ENCODE measurements at places on chromosomes 3 and 15. TPM values are rescaled to one million over a fixed set of nuclear protein-coding genes. Genes with fewer than 3 reads are reported as not detected.

GRCh38 chr15:44471885-44472455 is 44.5 kb downstream of the CTDSPL2 start:
- no peak for DNase-seq

DNA sequence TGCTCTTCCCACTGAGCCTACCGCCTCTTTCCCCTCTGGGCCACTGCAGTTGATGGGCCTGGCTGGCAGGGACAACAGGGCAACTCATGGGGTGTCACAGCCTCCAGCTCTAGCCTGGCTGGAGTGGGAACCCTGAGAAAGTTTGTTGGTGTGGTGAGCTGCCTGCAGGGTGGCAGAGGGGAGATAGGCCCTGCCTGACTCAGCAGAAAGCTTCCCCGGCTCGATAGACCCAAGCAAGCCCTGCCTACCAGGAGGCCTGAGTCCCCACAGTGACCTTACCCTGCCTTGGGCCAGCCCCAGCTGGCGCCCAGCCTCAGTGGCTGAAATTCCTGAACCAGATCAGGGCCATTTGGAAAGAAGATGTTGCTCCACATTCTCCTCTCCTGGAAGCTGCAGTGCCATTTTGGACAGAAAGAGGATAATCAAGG is 29.4 kb downstream of the ABTB1 start:
- DNase-seq: no peak

DNA sequence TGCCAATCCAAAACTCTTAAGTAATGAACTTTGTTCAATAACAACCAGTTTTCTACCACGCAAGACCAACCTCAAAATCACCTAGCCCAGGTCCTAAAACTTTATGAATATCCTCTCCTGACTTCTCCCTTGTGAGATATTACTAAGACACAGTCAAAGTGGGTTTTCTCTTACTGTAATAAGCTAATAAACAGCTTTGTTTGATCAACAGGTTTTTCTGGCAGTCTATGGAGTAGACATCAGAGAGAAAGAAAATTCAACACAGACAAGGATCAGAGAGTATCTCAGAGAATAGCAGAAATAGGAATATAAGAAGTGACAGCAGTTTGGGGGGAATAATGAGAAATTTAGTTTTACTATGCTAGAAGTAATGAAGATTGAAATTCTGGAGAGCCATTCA is 79.6 kb downstream of the NR2E3 start:
- no peak for DNase-seq

DNA sequence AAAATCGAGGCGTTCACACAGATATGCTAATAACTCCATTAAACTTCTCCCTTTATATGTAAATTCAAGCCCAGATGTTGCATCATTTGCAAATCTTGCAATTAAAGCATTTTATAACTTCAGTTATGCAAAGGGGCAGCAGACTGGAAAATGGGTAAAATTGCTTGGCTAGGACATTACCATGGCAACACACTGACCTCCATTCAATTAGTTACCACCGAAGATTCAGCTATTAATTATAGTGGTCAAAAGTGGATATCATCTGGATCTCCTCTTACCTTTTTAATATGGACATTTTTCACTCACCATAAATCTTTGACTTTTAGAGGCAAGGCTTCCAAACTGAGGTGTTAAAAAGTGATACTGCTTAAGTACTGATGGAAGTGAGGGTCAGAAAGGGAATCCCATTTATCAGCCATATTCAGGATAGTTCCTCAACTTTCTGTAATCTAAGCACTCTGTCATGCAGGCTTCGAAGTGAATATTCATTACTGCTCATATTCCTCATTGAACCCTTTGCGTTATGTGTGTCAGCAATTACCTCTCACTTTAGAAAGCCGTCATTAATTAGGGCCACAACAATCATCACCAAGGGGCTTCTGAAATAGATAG is 386.2 kb upstream of the ROBO2 start:
- DNase-seq: no peak

PAK2 gene
- 76.7 TPM for total RNA-seq

TRH gene
- total RNA-seq: not detected

IRAK2 gene
- total RNA-seq: 1.3 TPM

SLC51A gene
- not detected for total RNA-seq
